Dermis lymphatic vessel endothelial cell (primary cell): ENCODE measurements at places on chromosomes 13 and 19. TPM values are rescaled to one million over a fixed set of nuclear protein-coding genes. Genes with fewer than 3 reads are reported as not detected.

Gene CNFN
- not detected in 2 replicates for total RNA-seq

Gene PCDH9
- total RNA-seq = 1.2 and 2.0 TPM in 2 replicates

Gene RPL28
- total RNA-seq = 177 and 193 TPM in 2 replicates

Gene ZNF442
- total RNA-seq = 0.65 and 1.9 TPM in 2 replicates

Gene SPC24
- 13.7 and 14.2 TPM in 2 replicates for total RNA-seq

Gene TMEM255B
- 47.4 and 49.2 TPM in 2 replicates for total RNA-seq

Gene CD79A
- 0.09 and 0.11 TPM in 2 replicates for total RNA-seq

Gene SHANK1
- total RNA-seq = not detected in 2 replicates
